Activated CD4-positive, CD25-positive, alpha-beta regulatory T cell (primary cell): ENCODE measurements at places on chromosomes 6 and 20.

GRCh38 chr6:6712449-6713403 lies 124.2 kb downstream of the LY86 start:
- no peak for DNase-seq

DNA sequence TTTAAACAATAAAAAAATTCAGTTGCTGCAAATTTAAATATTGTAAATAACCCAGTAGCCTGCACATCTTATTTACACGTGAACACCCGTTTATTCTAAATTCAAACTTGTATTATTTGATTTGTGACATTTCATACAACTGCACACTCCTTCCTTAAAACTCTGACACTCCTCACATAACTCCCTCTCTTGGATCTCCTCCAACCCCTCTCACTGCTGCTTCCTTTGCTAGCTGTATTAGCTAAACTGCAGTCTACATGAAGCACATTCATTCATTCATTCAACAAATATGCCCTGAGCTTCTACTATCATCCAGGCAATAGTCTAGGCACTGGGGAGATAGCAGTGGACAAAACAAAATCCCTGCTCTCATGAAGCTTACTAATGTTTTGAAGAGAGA lies 47.0 kb downstream of the FBXL4 start:
- DNase-seq, result no peak

DNA sequence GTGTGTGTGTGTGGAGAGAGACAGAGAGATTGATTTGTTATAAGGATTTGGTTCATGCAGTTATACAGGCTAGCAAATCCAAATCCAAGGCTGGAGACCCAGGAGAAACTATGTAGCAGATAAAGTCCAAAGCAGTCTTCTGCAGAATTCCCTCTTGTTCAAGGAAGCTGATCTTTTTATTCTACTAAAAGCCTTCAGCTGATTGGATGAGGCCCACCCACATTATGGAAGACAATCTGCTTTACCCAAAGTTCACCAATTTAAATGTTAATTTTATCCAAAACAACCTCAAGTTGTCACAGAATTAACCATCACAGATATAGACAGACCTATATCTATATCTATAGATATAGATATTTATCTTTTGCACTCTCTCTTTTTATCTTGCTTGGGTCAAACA lies 67.0 kb downstream of the TPBG start:
- DNase-seq, result no peak

DNA sequence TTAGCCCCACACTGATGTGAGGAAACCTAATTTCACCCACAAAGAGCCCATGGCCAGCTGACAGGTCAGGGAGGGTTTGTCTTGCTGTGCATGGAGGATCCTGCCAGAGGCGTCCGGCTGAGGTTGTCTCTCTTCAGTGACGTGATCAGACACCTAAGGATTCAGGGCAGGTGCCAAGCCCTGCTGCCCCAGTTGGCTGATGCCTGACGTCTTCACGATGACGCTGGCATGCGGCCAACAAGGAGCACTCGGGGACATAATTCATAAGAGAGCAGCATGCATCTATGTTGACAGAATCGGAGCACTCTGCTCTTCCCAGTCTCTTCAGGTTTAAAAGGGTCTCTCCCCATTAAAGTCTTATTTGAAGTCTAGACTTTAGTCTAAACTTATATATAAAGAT lies 47.8 kb downstream of the PSMB1 start:
- DNase-seq, result no peak

DNA sequence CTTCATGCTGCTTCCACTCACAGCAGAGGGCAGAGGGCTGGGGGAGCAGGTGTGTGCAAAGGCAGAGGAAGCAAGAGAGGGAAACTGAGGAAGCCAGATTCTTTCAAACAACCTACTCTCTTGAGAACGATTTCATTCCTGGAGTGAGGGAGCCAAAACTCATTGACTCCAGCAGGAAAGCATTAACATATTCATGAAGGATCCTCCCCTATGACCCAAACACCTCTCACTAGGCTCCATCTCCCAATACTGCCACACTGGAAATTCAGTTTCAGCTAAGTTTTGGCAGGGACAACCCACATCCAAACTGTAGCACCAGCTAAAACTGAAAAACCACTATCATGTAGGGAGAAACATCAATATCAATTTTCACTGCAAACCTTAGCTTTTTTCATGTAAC lies 125.1 kb downstream of the OLIG3 start:
- DNase-seq, result no peak

GRCh38 chr20:7855545-7855944 lies 84.7 kb downstream of the HAO1 start:
- DNase-seq, result no peak

- DNase-seq, result no peak
These were observed 175.8 kb upstream of the GGTLC1 start for GRCh38 chr20:24164360-24164759.

DNA sequence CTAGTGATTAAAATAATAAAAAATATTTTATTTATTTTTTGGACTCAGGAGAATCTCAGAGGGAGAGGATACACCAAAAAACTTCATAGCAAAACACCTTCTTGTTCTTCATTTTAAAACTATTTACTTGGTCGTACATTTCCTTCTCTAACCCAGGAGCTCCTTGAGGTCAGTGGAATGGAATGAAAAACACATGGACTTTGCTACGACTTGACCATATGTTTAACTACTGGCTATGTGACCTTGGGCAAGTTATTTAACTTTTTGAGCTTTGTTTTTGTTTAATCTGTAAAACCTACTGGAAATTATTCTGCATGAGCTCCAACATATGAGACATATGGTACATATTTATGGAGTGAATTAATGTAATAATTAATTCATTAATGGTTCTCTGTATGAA lies 1005.5 kb upstream of the CITED2 start:
- no peak for DNase-seq

DNA sequence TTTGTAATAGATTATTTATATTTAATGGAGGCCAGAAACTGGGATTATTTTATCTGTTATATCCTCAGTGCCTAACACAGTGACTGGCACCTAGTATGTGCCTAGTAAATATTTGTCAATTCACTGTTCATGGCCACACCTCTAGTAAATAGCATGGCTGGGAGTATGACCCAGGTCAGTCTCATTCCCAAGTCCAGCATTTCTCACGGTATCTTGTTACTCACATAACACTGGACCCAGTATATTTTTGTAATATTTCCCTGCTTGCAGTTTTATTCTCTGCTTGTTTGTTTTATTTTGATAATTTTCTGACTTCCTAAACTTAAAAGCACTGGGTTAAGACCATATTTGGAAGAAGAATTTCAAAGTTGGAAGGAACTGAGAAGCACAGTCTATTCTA lies 47.7 kb downstream of the CTNNBL1 start:
- DNase-seq, result no peak

- DNase-seq, result no peak
These were observed 40.9 kb downstream of the DSTN start for GRCh38 chr20:17610566-17611289.

GRCh38 chr20:56609321-56609720 lies 19.8 kb upstream of the TFAP2C start:
- no peak for DNase-seq

GRCh38 chr20:53002786-53003185 lies 30.6 kb downstream of the TSHZ2 start:
- DNase-seq, result no peak

DNA sequence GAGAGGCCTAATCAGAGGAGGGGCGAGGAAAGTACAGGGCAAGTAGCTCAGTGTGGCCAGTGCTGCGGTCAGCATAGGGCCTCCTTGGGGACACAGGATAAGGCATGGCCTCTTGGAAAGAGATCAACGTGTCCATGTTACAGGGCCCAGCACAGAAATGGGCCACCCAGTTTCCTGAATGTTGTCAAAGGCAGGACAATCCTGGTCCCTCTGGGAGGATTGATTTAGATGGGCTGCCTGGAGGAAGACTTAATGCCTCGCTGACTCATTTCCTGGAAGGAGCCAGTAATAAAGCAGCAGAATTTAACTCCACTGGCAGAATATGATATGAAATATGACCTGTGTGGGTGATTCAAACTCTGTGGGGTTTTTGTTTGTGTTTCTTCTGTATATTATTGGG lies 16.6 kb downstream of the DDO start:
- no peak for DNase-seq

DNA sequence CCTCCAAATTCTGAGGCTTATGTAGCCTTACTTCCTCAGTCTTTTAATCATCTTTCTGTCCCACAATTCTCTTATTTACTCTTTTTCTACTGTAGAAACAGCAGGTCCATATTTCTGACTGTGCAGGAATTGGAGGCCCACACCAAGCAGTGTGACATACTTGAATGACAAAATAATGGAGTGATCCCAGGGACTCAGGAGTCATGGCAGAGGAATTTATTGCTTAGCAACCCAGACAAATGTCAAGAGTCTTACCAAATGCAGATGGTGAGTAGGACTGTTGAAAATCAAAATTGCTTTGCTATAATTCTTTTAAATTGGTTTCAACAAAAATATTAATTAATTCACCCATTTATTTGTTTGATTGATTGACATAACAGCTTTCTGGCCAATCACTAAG lies 59.9 kb downstream of the HTR1B start:
- no peak for DNase-seq

- no peak for DNase-seq
These were observed 162.6 kb downstream of the BCKDHB start for GRCh38 chr6:80268865-80269730.

DNA sequence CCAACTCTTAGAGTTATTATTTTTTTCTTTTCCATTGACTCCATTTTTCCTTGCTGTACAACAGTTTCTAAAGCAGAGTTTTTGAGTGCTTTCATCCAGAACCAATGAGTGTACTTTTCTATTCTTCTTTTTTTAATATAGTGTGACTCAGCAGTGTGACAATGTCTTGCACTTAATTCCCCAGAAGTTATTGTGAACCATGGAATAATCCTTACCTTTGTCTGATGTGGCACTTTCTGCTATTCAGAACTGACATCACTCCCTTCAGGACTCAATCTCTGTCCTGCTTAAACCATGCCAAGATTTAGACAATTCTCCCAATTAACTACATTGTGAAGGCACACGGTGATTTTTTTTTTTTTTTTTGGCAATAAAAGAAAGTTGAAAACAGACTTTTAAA lies 41.5 kb downstream of the GRIK2 start:
- DNase-seq, result no peak

GRCh38 chr20:25245461-25245860 lies 2.4 kb upstream of the PYGB start:
- DNase-seq, result no peak

GRCh38 chr6:161961046-161961445 lies 687.2 kb upstream of the AGPAT4 start:
- DNase-seq, result no peak

DNA sequence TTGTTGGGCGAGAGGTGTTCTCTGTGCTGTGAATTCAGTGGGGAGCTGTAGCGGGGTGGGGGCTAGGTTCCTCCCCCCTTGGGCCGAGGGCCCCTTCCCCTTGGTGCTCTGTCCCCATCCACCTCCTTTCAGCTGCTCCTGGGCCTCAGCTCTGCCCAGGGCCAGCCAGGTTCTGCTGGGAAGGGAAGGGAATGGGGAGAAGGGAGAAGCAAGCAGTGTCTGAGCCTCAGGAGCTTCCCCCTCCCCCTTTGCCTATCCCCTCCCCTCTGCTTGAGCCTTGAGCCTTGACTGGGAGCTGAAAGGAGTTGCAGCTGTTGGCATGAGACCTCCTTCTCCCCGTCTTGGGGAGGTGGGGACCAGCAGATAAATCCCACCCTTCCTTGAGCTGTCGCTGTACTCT lies 576 bp upstream of the RRP36 start:
- DNase-seq, result no peak

DNA sequence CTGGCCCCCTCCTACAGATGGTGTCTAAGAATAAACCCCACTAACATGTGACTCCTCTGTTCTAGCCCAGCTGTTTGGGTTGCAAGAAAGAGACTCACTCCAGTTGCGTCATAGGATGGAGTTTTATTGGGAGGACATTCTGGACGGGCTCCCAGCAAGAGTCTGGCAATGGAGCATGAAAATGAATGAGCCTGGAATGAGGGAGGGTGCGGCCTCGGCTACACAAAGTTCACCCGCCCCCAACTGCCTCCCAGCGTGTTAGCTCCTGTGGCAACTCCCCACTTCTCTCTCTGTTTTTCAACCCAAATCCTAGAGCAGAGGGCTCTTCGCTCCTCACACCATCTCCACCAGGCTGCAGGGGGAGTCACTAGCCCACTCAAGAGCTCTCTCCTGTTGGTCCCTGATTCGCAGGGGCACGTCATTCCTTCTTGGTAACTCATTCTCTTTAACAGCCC lies 5.1 kb upstream of the ADAM33 start:
- no peak for DNase-seq

DNA sequence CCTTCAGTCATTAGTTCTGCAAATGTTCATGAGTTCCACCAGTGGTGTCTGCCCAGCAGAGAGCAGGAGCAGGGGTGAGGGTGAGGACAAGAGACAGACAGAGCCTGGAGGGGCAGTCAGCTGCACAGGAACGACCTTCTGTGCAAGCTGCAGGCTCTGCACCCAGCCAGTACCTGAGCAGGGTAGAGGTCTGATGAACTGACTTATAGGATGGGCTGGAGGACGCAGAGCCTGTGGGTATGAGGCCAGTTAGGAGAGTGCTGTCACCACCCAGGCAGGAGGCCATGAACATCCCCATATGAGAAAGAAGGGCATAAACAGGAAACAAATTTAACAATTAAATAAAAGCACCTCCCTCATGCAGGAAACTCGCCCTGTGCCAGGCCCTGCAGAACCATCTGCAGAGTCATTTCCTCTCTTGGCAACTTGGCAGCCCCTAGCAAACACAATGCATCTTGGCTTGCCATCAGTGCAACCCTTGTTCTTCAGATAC lies 17.9 kb downstream of the C6orf15 start:
- DNase-seq, result no peak

GRCh38 chr6:34497411-34497810 lies 31.5 kb downstream of the PACSIN1 start:
- DNase-seq, result no peak

- DNase-seq, result no peak
These were observed 237.4 kb upstream of the ZFP64 start for GRCh38 chr20:52429029-52429428.

- DNase-seq, result no peak
These were observed 444.6 kb upstream of the DEFB115 start for GRCh38 chr20:30812739-30813411.

DNA sequence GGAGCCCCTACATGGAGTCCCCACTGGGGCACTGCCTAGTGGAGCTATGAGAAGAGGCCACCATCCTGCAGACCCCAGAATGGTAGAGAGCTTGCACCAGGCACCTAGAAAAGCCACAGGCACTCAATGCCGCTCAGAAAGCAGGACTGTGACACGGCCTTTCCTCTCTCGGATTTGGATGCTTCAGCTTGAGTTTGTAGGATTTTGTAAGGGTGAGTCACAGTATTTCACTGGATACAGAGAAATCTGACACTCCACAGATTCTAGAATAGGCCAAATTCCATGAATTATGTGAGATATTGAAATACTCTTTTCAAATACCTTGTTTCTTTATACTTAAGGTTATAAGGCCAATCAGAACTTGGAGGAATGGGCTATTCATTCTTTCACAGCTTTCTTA lies 424.5 kb downstream of the HTR1B start:
- no peak for DNase-seq
